ENCODE measurements at places on chromosomes 4 and X.

DNA sequence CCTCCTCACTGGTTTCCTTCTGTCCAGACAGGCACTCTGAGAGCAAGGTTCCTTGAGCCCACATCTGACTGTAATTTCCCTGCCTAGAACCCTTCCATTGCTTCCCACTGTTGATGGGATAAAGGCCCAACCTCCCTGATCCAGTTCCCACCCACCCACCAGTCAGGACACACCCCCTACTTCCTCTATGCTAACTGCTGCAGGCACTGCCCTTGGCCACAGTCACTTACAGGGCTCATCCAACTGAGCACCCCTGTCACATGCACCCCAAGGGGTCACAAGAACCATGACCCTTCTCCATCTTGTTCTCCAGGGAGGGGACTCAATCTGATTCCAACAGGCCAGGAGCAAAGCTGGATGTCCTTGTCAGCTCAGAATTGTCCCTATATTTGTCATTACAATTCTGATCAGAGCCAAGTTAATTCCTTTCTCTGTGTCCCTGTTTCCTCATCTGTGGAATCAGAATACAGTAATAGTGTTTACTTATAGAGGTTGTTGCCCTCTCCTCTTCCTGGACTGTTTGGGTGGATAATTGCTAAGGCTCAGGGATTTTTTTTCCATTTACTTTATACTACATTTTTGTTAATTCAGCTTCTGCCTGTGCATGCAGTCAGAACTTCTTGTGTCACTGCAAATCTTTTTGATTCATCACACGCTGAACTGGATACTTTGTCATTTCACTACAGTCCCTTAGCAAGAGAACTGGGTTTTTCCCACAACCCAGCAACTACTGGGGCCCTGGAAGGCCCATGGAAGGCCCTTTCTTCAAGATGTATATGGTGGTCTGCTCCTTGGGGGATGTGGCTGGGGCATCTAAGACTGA is 105.6 kb upstream of the MAMLD1 start:
- no peak for DNase-seq

DNA sequence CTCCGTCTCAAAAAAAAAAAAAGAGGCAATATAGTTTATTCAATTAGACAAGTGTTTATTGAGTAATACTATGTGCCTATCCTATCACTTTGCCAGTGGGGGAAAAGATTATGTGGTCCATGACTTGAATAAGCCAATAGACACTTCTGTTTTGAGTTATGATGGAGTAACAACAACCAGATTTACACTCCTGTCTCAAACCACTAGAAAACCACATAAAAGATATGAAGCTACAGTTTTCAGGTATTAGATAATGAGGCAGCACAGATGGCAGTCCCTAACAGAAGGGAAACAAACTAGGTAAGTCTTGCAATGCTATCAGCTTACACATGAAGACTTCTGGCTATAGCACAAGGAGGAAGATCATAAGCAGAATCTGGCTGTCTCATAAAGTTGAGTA is 22.5 kb downstream of the NFXL1 start:
- no peak for DNase-seq

GRCh38 chrX:19552793-19553192 is 37.5 kb upstream of the MAP3K15 start:
- DNase-seq: no peak

GRCh38 chr4:22473268-22473667 is 42.6 kb downstream of the ADGRA3 start:
- DNase-seq: no peak

DNA sequence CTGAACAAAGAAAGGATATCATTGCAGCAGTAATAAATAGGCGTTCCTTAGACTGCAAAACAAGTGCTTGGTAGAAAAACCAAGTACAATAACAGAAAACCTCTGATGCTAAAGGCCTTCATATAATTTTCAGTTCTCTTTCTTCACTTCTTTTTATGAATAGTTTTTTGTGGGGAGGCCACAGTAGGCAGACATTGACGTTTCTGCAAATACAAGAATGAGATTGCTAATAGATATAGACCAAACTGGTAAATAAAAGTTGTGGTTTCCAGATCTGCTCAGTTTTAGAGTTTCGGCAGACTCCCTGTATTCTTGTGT is 57.0 kb upstream of the RAP1GDS1 start:
- DNase-seq: no peak

DNA sequence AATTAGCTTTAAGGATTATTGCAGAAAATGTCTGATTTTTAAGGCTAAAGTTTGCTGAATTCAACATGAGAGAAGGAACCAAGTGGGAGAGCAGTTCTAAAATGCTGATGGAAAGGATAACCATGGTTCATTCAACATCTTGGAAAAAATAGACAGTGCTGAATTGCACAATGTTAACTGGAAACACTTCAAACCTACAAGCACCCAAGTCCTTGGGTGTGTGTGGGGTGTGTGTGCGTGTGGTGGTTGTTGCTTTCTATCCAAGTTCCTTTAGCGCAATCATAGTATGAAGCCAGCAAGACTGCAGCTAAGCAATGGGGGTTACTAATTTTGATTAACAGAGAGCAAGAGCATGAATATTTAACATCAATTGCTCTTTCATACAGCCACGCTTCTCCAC is 29.3 kb upstream of the SCOC start:
- DNase-seq: no peak

DNA sequence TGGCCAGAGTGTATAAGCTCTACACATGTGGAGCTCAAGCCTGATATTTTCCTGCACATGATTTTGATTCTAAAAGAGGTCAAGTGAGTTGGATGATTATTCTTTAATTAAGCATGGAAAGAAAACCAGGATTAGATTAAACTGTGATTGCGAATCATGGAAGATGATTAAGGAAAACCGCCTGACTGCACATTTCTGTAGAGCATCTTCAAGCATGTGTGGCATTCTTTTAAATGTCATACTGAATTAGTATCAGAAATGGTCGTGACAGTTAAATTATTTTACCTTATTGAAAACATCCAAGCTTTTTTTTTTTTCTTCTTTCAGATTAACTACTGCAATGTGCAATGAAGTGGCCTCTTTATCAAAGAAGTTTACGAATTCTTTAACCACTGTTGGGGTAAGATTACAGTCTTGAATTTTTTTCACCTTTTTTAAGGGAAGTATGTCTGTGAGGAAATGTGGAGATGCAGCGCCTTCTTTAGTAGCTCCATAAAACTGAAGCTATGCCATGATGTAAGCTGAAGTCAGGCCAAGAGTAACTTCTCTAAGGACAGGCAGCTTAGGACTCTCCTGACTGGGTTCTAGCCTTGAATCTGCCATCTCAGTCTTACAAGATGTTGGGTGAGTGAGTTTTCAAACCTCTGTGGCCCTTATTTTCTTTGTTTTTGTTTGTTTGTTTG is 67.9 kb downstream of the FAM114A1 start:
- no peak for DNase-seq

GRCh38 chrX:50818986-50819385 is 5.0 kb upstream of the SHROOM4 start:
- DNase-seq: no peak

GRCh38 chrX:47587906-47588735 is 5.9 kb downstream of the TIMP1 start:
- DNase-seq: no peak

- no peak for DNase-seq
Observed at GRCh38 chr4:121242188-121242750, 78.1 kb upstream of the TNIP3 start.

GRCh38 chr4:155973639-155974475 is 20.2 kb upstream of the CTSO start:
- DNase-seq: no peak

DNA sequence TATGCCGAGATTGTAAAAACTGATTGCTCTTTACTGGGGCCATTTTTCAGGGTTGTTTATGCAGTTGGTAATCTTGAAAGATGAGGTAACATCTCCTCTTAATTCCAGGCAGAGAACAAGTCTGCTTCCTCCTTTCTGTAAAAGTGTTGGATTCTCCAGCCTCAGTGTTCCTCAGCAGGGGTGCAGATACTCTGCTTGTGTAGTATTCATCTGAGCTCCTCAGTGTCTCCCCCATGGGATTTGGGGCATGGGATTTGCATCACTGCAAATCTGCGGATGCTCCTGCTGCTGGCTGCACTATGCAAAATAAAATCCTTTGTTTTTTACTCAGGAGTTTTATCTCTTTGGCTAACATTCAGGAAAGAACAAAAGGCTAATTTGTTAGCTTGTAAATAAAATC is 104.9 kb upstream of the ATP8A1 start:
- DNase-seq: no peak

DNA sequence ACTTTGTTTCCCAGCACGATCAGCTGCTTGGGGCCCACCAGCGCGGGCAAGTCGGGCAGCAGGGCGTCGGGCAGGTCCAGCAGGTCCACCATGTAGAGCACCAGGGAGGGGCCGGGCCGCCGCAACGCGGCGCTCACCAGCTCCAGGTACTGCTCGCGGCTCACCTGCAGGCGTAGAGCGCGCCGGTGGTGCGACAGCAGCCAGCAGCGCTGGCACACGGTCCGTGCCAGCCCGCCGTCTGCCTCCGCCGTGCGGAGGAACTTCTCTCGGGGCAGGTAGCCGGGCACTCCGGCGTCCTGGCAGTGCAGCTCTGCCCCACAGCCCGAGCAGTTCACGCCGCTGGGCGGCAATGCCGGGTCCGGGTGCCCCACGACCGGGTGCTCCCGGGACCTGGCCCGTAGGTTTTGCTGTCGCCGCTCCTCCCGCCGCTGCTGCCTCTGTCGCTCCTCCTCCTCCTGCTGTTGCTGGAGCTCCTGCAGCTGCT is 527 bp downstream of the NOA1 start:
- peak; percentile 58 for DNase-seq

DNA sequence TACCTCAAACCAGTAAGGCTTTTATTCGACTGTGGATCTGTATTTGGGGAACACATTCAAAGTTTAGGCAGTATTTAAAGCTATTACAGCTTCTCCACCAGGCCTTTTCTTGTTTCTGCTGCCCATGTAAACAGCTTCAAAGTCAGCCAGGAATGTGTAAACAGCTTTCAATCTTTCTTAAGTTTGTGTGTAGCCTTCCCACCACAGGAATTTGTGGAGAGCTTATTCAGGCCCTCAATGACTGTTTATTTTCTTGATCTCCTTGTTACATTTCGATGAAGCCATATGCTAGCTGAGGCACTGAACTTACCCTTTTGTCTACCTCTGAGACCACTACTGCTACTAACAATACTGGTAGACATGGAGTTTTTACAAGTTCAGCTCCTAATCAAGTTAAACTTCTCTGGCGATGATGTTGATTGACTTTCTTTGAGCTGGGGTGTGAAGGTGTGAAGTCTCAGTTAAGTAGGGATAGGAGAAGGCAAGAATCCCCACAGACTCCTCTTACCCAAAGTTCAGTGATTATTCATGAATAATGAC is 72.6 kb downstream of the NWD2 start:
- no peak for DNase-seq
